ENCODE measurements at places on chromosomes 1 and 21.

- H3K27me3 ChIP-seq, result peaks cover 5% of the 10 kb centered on the region
- H3K27ac ChIP-seq, result no peak overlapping the region
- peak overlapping the region; percentile 55 for H3K4me3 ChIP-seq
Measured at GRCh38 chr1:10637834-10638558, 158.4 kb downstream of the CASZ1 start.

DNA sequence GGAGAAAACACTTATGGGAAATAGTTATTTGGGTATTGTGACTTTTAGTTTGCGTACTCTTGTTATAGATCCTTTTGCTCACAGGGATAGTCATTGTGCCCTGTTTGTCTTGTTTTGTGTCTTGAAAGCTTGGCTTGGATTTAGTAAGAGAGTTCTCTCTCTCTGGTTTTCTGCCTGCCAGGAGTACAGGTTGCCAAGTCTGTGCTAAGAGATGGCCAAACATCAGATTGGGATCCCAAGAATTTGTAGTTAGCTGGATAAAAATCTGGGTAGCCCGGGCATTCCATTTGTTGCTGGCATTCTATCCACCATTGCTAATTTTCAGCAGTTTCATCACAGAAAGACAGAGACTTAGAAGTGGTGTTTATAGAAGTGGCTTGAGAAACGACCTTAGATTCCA, 222.2 kb downstream of the NRIP1 start:
- H3K27ac ChIP-seq, result no peak overlapping the region
- peaks cover 18% of the 10 kb centered on the region for H3K36me3 ChIP-seq
- peaks cover 1% of the 10 kb centered on the region for H3K4me1 ChIP-seq

GRCh38 chr1:62962901-62963776, 179.2 kb downstream of the ATG4C start:
- H3K27ac ChIP-seq, result peak overlapping the region; percentile 85
- no peaks in the 10 kb centered on the region for H3K36me3 ChIP-seq
- peaks cover 5% of the 10 kb centered on the region for H3K27me3 ChIP-seq
- DNase-seq, result peak; percentile 85
- peak overlapping the region; percentile 42 for H3K4me3 ChIP-seq
- peaks cover 10% of the 10 kb centered on the region for H3K4me1 ChIP-seq

GRCh38 chr1:101849356-101849755, 147.4 kb downstream of the OLFM3 start:
- no peak overlapping the region for H3K4me3 ChIP-seq
- H3K27ac ChIP-seq, result no peak overlapping the region
- DNase-seq, result no peak
- no peaks in the 10 kb centered on the region for H3K27me3 ChIP-seq

- no peak overlapping the region for H3K27ac ChIP-seq
- peaks cover 2% of the 10 kb centered on the region for H3K4me1 ChIP-seq
- DNase-seq, result no peak
- no peak overlapping the region for H3K4me3 ChIP-seq
- H3K36me3 ChIP-seq, result no peaks in the 10 kb centered on the region
- no peaks in the 10 kb centered on the region for H3K27me3 ChIP-seq
Measured at GRCh38 chr1:227299688-227300087, 18.6 kb downstream of the CDC42BPA start.

GRCh38 chr1:54570161-54570560, 22.1 kb downstream of the ACOT11 start:
- H3K4me1 ChIP-seq, result peaks cover 34% of the 10 kb centered on the region
- H3K36me3 ChIP-seq, result no peaks in the 10 kb centered on the region
- H3K27ac ChIP-seq, result peak overlapping the region; percentile 80
- H3K27me3 ChIP-seq, result peaks cover 9% of the 10 kb centered on the region

DNA sequence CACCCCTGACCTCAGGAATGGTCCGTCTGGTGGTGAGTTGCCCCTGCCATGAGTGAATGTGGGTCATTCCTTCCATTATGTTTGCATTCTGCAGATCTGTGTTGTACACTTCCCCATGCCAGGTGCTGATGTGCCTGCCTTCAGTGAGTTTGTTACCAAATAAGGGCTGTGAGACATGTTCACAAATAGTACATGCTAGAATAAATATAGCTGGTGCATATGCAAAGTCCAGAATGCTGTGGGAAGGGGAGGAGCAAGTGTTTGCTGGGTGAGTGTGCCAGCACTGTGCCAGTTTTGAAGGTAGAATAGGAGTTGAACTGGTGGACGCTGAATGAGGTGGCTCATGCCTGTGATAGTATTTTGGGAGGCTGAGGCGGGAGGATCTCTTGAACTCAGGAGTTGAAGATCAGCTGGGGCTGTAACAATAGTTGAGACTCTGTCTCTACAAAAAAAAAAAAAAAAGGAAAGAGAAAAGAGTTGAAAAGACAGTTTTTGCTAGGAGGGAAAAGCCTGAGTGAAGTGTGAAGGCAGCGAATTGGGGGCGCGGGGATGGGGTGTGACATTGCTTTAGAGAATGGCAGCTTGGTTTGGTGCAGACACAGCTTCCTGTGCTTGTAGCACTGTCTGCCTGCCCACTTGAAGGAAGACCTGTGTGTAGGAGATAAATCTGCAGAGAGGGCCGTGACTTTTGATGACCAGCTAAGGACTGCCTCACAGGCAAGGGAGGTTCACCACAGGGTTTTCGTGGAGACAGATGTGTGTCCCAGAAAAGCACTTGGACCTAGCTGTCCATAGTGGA, 61.1 kb downstream of the LGR6 start:
- H3K4me1 ChIP-seq, result peaks cover 4% of the 10 kb centered on the region
- no peaks in the 10 kb centered on the region for H3K36me3 ChIP-seq
- DNase-seq, result no peak
- peaks cover 2% of the 10 kb centered on the region for H3K27me3 ChIP-seq

DNA sequence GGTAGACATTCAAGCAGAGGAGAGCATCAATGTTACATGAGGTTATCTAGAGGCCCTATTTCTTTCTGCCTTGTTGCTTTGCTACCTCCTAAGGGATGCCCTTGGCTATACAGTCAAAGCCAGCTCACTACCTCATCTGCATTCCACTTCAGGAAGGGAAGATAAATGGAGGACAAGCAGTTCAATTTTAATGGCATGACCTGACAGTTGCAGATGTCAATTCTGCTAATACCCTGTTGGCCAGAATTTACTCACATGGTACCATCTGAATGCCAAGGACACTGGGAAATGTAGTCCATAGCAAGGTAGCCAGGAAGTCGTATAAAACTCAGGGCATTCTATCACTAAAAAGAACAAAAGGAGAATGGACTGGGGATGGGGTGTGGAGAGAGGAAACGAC, 31.5 kb downstream of the PALMD start:
- no peak overlapping the region for H3K27ac ChIP-seq
- DNase-seq, result no peak
- H3K36me3 ChIP-seq, result no peaks in the 10 kb centered on the region
- peaks cover 2% of the 10 kb centered on the region for H3K27me3 ChIP-seq
- H3K4me3 ChIP-seq, result no peak overlapping the region

DNA sequence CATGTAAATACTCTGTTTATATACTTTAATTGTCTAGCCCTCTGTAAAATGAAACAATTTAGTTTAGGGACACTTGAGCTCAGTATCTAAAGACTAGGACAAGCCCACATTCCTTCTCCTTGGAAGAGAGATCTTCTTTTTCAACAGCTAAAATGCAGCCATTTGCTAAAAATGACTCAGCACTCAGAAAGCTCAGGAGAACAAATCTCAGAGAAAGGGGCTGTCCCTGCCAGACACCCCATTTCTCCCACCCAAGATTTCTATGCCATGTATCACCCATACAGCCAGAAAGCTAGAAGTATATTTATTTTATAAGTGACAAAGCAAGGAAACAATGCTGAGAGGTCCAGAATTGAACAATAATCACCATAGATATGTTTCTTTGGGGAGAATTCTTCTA, 23.2 kb upstream of the PRDX6 start:
- no peaks in the 10 kb centered on the region for H3K4me1 ChIP-seq
- H3K27ac ChIP-seq, result no peak overlapping the region
- peaks cover 4% of the 10 kb centered on the region for H3K36me3 ChIP-seq
- H3K27me3 ChIP-seq, result no peaks in the 10 kb centered on the region
- no peak overlapping the region for H3K4me3 ChIP-seq

GRCh38 chr1:211965108-211965805, 70.1 kb downstream of the INTS7 start:
- peaks cover 7% of the 10 kb centered on the region for H3K36me3 ChIP-seq
- no peak overlapping the region for H3K27ac ChIP-seq
- H3K27me3 ChIP-seq, result no peaks in the 10 kb centered on the region
- no peak overlapping the region for H3K4me3 ChIP-seq
- no peaks in the 10 kb centered on the region for H3K4me1 ChIP-seq
- DNase-seq, result no peak

- DNase-seq, result no peak
- H3K27ac ChIP-seq, result no peak within 1 kb of the TSS
- H3K4me1 ChIP-seq, result peaks cover 6% of the 10 kb centered on the region
- H3K27me3 ChIP-seq, result peaks cover 10% of the 10 kb centered on the region
Measured at GRCh38 chr1:149936170-149936991, at the start of gene MTMR11. MTMR11 (minus strand) TSS chr1:149936879; CDS start chr1:149936647, 232 bp downstream.

GRCh38 chr1:241638099-241638682, 2.0 kb downstream of the CHML start:
- DNase-seq, result no peak
- H3K36me3 ChIP-seq, result peaks cover 13% of the 10 kb centered on the region
- H3K4me3 ChIP-seq, result peak overlapping the region; percentile 78
- H3K27me3 ChIP-seq, result peaks cover 4% of the 10 kb centered on the region

- peaks cover 5% of the 10 kb centered on the region for H3K4me1 ChIP-seq
- peaks cover 3% of the 10 kb centered on the region for H3K27me3 ChIP-seq
- no peak for DNase-seq
- H3K4me3 ChIP-seq, result no peak overlapping the region
- no peak overlapping the region for H3K27ac ChIP-seq
- no peaks in the 10 kb centered on the region for H3K36me3 ChIP-seq
Measured at GRCh38 chr1:15110867-15111230, 42.7 kb upstream of the TMEM51 start.

DNA sequence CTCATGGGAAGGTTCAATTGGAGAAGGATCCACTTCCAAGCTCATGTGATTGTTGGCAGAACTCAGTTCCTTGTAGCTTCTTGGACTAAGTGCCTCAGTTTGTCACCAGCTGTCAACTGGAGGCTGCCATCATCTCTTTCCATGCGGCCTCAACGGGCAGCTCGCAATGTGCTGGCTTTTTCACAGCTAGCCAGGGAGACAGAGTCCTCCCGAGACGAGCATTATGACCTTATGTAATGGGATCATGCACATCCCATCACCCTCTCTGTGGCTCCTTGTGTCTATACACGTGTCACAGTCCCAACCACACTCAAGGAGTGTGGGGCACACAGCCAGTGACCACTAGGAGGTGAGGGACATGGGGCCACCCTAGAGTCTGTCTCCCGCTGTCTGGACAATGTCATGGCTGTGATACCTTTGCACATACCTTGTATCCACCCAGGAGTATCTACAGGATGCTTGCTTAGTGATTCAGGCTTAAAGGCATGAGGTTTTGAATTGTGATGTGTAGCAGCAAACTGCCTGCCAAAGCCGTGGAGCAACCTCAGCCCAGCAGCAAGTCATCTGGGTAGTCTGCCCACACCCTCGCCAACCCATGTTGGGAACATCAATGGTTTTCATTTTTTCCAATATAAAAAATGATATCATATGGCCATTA, 3.9 kb upstream of the KRTAP10-6 start:
- peaks cover 3% of the 10 kb centered on the region for H3K27me3 ChIP-seq
- H3K4me1 ChIP-seq, result peaks cover 10% of the 10 kb centered on the region
- no peak for DNase-seq
- no peak overlapping the region for H3K4me3 ChIP-seq
- no peak overlapping the region for H3K27ac ChIP-seq
- H3K36me3 ChIP-seq, result peaks cover 6% of the 10 kb centered on the region

- DNase-seq, result no peak
- no peak overlapping the region for H3K27ac ChIP-seq
- H3K4me3 ChIP-seq, result no peak overlapping the region
- H3K4me1 ChIP-seq, result no peaks in the 10 kb centered on the region
Measured at GRCh38 chr1:55535724-55536544, 320.8 kb upstream of the USP24 start.
